B cell (primary cell): ENCODE measurements at places on chromosomes 5 and 9.

- no peak for DNase-seq
- H3K27me3 ChIP-seq: no peaks in the 10 kb centered on the region
- H3K4me1 ChIP-seq: no peaks in the 10 kb centered on the region
- H3K27ac ChIP-seq: no peak overlapping the region
- no peak overlapping the region for H3K4me3 ChIP-seq
These were observed 129.8 kb upstream of the IFNE start for GRCh38 chr9:21611891-21612290.

DNA sequence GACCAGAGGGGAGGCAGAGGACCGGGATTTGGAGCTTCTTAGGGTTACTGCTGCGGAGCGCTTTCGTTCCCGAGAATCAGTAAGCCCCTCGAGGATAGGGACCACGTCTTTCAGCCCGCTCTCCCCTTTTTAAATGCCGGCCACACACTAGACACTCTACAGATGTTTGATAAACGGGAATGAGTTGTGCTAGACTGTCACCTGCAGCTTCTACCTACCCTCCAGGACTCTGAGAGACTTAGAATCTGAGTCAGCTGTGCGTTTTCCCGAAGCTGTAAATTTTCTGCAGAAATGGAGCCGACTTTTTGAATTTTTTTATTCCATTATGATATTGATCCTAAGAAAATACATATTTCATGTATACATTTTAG, 670 bp downstream of the CCDC171 start:
- H3K36me3 ChIP-seq: no peaks in the 10 kb centered on the region
- peak overlapping the region; percentile 96 for H3K4me3 ChIP-seq
- H3K27ac ChIP-seq: no peak overlapping the region
- H3K4me1 ChIP-seq: peaks cover 18% of the 10 kb centered on the region
- no peak for DNase-seq

DNA sequence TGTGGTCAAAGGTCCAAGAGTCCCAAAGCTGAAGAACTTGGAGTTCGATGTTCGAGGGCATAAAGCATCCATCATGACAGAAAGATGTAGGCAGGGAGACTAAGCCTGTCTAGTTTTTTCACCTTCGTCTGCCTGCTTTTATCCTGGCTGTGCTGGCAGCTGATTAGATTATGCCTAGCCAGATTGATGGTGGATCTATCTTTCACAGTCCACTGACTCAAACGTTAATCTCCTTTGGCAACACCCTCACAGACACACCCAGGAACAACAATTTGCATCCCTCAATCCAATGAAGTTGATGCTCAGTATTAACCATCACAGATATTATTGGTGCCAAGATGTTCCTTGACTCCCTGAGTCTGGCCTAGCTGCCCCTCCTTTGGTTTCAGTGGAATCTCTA, 530.8 kb upstream of the CLINT1 start:
- H3K36me3 ChIP-seq: no peaks in the 10 kb centered on the region
- H3K27me3 ChIP-seq: no peaks in the 10 kb centered on the region
- no peak overlapping the region for H3K4me3 ChIP-seq
- H3K27ac ChIP-seq: no peak overlapping the region

- H3K27me3 ChIP-seq: no peaks in the 10 kb centered on the region
- H3K27ac ChIP-seq: no peak overlapping the region
- no peak overlapping the region for H3K4me3 ChIP-seq
- no peaks in the 10 kb centered on the region for H3K4me1 ChIP-seq
These were observed 786.1 kb upstream of the CTNND2 start for GRCh38 chr5:12690361-12690760.

- no peak overlapping the region for H3K4me3 ChIP-seq
- no peak overlapping the region for H3K27ac ChIP-seq
- H3K36me3 ChIP-seq: no peaks in the 10 kb centered on the region
- H3K27me3 ChIP-seq: no peaks in the 10 kb centered on the region
These were observed 149.8 kb upstream of the TNC start for GRCh38 chr9:115267790-115268189.

DNA sequence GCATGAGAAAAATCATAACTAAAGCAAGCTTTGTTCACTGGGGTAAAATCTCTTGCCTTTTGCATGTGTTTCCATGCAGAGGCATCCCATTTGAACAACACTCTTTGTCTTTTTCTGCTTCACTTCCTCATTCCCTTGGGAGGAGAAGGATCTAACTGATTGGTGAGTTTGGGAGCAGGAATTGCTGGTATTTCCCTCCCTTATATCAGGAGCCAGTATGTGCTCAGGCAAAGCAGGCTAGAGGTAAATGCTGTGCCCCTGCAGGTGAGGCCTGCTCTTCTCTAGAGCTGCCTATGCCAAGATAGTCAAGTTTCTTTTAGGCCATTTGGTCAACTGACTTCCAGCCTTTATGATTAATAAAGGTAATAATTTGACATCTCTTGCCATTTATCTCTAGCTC, 179.9 kb downstream of the COX7C start:
- no peaks in the 10 kb centered on the region for H3K27me3 ChIP-seq
- H3K4me3 ChIP-seq: no peak overlapping the region
- DNase-seq: no peak
- no peak overlapping the region for H3K27ac ChIP-seq
- no peaks in the 10 kb centered on the region for H3K4me1 ChIP-seq
- H3K36me3 ChIP-seq: no peaks in the 10 kb centered on the region
